ENCODE measurements at places on chromosomes 6 and 20.

DNA sequence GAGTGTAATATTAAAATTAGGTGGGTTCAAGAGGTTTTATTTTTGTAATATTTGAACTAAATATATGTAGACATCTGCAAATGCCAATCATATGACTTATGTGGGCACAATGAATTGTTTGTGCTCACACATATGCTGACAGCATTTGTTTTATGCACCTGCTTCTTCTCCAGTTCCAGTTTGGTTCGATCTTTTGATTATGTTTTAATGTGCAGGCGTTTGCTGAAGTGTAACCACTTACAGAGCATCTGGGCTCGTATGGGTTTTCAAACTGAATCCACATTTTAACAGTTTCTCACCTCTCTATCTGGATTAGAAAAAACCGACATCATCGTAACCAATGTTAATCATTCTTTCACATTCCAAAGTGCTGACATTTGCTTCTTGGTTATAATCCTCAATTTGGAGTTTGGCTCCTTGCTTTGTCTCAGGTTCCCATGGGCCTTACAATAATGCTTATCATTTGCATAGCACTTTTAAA, 129.1 kb upstream of the SPACA1 start:
- no peak for DNase-seq

DNA sequence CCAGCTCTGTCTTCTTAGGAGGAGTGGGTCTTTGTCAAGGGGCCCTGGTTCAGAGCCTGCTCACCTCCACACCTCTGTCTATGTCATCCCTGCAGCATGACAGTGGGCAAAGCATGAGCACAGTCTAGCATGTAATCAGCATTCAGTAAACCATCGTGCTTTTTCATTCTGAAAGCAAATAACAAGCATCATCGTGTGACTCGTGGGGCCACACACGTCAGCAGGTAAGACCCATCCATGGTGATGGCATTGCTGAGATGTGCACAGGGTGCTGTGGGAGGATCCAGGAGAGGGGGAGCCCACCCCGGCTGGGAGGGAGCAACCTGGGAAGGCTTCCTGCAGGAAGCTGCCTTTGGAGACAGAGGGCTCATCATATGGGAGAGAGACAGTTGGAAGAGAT, 106.7 kb downstream of the TMEM242 start:
- no peak for DNase-seq

DNA sequence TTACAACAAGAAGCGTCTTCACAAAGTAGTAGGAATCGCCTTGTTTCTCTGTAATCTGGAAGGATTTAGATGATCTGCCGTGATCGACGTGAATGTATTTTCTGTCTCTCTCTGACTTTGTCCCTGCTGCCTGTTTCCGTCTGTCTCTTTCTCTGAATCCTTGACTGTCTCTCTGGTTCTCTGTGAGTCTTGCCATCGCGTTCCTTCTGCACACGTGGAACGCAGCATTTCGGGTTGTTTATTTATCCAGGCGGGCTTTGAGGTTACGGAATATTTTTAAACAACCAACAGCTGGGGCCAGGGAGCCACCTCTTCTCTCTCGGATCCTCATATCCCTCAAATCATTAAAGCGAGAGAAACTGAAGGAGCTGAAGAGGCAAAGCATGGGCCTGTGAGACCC, 215.9 kb downstream of the ZDHHC14 start:
- DNase-seq: no peak

GRCh38 chr20:24423390-24424313, 45.8 kb upstream of the SYNDIG1 start:
- DNase-seq: no peak
